ENCODE measurements at places on chromosomes 5 and 9.
A peak's percentile ranks its signal among the peaks of the same experiment; 100 is the strongest.

DNA sequence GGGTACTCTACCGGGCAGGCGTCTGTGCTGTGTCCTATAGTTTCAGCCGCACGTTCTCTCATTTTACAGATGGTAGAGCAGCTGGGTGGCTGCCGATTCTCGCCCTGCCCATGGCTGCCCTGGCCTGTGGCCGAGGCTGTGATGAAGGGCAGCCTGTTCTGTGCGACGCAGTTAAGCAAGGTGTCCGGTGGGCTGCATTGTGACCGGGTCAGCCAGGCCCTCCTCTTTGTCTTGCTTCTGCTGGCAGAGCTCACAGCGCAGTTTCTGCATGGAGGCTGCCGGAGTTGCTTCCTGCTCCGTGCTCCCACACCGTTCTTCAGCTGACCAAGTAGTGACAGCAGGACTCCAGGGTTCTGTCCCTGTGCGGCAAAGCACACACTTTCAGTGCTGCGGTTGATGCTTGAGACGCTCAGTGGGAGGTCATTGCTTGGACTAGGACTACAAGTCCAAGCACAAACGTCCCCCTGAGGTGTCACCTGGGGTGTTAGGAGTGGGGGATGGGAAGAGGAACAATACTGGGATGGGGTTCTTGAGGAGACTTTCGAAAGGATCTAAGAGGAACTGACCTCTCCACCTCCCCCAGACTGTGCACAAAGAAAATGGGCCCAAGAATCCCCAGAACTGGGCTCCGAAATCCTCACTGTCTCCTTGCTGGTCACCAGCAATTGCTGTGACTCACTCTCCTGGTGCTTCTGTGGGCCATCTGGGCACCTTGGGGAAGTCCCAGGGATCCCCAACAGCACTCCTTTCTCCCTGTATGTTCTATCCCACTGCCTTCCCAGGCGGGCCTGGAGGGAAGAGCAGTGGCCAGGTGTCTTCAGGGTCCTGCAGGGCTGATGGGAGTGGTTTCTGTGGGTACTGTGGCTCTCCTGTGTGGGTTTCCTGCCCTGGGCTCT is 58.2 kb downstream of the GADD45G start:
- DNase-seq = no peak

- DNase-seq = no peak
Observed at GRCh38 chr9:91843093-91843492, 106.9 kb downstream of the ROR2 start.

- DNase-seq = no peak
Observed at GRCh38 chr5:100889896-100890295, 13.2 kb downstream of the ST8SIA4 start.

DNA sequence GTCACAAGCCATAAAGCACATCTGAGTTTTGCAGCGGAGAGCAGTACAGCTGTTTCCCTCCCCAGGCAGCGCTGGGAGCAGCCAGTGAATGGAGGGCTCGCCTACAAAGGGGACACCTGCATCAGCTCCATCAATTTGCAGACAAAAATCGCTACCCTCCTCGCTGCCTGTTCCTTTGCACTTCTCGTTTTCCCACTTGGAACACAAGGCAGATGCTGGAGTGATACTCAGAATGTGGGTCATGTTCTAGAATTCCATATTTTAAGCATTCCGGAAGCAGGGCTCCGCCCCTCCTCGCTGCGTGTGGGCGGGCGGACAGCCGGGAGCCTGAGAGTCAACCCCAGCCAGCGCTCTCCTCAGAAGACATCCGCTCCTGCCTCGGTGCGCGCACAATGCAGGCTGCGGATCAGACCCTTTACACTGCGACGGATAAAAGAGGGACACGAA is 92.1 kb downstream of the LMNB1 start:
- DNase-seq = no peak

GRCh38 chr5:160441311-160441781 is 19.7 kb downstream of the PTTG1 start:
- no peak for DNase-seq

DNA sequence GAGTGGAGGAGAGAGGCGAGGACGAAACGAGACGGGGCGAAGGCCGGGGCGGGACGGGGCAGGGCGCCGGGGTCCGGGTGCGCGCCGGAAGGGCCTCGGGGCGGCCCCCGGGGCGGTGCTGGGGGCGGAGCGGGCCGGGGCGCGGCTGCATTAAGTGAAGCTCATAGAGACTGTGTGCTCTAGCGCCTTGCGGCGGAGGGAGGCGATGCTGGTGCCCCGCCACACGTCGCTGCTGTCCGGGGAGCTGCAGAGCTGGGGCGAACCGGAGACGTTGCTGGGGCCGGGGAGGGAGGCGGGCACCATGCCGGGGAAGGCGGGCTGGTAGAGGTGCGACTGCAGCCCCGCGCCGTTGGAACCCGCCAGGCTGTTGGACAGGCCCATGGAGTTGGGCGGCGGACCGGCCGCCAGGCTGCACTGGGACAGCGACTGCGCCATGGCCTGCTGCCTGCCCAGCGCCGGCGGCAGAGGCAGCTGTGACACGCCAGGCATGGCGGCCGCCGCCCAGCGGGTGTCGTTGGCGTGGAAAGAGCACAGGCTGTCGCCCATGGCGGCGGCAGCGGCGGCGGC is 8.3 kb downstream of the OTP start:
- DNase-seq = peak; percentile 15

DNA sequence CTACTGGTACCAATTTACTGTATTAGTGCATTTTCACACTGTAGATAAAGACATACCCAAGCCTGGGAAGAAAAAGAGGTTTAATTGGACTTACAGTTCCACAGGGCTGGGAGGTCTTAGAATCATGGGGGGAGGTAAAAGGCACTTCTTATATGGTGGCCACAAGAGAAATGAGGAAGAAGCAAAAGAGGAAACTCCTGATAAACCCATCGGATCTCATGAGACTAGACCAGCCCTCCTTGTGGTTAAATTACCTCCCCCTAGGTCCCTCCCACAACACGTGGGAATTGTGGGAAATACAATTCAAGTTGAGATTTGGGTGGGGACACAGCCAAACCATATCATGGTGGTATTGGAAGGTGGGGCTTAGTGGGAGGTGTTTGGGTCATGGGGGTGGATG is 56.5 kb upstream of the SPDL1 start:
- DNase-seq = no peak

DNA sequence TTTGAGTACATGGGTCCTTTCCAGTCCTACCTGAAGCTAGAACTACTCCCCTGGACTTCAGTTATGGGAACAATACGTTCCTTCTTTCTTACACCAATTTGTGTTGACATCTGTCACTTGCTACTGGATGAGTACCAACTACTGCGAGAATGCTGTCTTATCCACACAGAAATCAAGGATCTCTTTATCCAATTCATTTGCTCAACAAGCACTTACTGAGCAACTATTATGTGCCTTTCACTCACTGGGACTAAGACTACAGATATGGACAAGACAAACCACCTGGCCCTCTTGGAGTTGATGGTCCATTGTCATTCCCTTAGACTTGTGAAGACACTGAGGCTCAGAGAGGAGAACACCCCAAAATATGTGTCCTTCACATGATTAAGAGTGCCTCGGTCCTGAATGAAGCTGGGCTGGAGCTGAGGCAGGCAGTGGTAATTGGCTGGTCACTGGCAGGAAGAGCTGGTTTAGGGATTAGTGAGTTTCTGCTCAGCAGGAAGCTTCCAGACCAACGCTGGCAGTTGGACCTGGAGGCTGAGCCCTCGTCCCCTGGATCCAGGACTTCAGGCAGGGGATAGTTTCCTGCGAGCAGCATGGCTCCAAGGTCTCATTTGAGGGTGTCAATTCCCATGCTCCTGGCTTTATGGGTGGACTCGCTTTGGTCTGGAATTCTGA is 8.4 kb upstream of the ARSI start:
- no peak for DNase-seq

DNA sequence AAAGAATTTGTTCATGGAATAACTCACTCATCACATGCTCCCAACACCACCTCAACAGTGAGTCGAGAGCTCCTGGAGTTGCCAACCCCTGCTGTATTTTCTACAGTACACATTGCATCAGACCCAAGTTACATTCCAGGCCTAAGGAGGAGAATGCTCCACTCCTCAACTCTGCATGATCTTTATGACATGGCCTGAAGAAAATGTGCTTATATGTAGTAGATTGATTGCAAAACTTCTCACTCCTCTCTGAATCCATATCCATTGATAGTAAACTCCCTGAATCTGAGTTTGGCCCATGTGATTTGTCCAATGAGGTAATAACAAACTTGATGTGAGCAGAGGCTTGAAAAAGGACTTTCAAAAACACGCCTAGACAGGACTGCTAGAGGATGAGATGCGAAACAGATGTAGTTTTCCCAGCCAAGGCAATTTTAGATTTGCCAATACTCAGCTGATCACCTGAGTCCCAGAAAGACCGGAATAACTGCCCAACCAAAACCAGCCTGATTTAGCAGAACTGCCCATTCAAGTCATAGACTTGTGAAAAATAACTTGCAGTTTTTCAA is 29.0 kb upstream of the PAPPA start:
- no peak for DNase-seq

DNA sequence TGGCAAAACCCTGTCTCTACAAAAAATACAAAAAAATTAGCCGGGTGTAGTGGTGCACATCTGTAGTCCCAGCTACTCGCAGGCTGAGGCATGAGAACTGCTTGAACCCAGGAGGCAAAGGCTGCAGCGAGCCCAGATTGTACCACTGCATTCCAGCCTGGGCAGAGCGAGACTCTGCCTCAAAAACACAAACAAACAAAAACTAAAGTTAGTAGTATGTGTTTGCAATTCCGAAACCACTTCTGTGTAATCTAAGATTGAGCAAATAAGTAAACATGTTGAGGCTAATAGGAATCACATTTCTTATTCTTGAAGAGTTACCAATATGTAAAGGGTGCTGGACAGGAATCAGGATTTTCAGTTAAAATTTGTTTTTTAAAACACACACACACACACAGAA is 70.0 kb upstream of the SUSD1 start:
- no peak for DNase-seq

- no peak for DNase-seq
Observed at GRCh38 chr9:116000748-116001329, 152.8 kb upstream of the PAPPA start.

GRCh38 chr5:83467371-83468035 is 4.0 kb upstream of the VCAN start:
- no peak for DNase-seq

GRCh38 chr5:134406390-134406789 is 5.3 kb downstream of the CDKN2AIPNL start:
- no peak for DNase-seq

- DNase-seq = no peak
Observed at GRCh38 chr9:11755951-11756350, 937.2 kb upstream of the TYRP1 start.

DNA sequence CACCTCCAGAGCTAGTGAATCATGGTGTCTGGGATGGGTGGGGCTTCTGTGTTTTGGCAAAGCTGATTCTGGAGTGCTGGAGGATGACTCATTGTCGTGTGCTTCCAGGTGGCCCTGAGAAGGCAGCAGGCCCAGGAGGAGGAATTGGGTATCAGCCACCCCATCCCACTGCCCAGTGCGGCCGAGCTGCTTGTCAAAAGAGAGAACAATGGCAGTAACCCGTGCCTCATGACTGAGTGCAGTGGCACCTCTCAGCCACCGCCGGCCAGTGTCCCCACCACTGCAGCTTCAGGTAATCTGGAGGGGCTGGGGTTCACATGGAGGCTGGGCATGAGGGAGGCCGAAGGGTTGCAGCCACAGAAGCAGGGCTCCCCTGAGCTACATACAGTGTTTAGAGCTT is 5.4 kb downstream of the DMRT1 start:
- DNase-seq = no peak

DNA sequence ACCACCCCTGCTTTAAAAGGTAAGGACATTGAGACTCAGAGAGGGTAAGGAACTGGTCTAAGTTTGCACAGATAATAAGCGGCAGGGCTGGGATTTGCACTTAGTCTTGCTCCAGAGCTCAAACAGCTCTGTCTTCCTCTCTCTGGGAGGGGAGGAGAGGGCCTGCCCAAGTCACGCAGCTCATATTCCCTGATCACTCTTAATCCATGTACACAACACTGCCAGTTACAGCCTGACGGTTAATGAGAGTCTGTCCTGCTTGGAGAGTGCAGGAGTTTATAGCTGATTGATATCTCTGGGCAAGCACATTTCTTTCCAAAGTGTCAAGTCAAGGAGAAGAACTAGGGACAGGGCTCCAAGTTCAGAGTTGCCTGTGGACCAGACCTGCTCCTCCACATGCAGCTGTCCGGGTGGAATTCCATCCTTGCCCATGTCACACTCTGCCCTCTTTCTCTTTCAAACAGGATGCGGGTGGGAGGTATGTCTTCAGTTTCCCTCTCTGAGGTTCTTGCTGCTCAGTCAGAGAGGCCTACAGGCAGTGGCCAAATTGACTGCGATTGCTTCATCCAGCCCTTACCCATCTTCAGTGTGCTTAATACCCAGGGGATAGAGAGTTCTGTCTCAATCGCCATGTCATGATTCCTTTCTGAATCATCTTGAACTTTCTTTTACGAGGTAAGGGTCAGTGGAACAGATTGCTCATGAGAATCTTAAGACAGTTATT is 54.5 kb downstream of the GALNT12 start:
- no peak for DNase-seq
